ENCODE measurements at places on chromosomes 4 and X.
A peak's percentile ranks its signal among the peaks of the same experiment; 100 is the strongest.

GRCh38 chr4:111127841-111128240 is 505.0 kb upstream of the PITX2 start:
- DNase-seq: no peak

- no peak for DNase-seq
Observed at GRCh38 chr4:88752076-88752463, 54.4 kb upstream of the NAP1L5 start.

- no peak for DNase-seq
Observed at GRCh38 chrX:30212172-30212571, 3.2 kb upstream of the MAGEB2 start.

GRCh38 chr4:9765091-9765490 is 16.3 kb upstream of the DRD5 start:
- no peak for DNase-seq

GRCh38 chr4:101693842-101694398 is 96.6 kb upstream of the BANK1 start:
- DNase-seq: no peak

- no peak for DNase-seq
Observed at GRCh38 chr4:67051000-67051789, 494.1 kb downstream of the CENPC start.

DNA sequence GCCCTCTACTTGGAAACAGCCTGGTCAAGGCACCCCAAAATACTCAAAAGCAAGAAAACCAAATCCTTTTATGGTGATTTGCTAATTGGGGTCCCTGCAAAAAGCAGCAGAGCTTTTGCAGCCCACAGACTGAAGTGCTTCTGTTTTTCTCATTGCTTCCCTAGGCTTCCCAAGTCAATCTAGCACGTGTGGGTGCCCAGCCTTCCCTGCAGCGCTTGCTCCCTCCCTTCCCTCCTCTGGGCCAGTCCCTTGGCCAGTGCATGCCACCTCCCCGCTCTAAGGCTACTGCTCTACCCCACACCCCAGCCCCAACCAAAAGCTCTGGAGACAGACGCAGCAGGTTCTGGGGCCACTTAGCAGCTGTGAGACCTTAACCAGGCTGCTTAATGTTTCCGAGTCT is 53.6 kb downstream of the ANAPC4 start:
- DNase-seq: no peak

DNA sequence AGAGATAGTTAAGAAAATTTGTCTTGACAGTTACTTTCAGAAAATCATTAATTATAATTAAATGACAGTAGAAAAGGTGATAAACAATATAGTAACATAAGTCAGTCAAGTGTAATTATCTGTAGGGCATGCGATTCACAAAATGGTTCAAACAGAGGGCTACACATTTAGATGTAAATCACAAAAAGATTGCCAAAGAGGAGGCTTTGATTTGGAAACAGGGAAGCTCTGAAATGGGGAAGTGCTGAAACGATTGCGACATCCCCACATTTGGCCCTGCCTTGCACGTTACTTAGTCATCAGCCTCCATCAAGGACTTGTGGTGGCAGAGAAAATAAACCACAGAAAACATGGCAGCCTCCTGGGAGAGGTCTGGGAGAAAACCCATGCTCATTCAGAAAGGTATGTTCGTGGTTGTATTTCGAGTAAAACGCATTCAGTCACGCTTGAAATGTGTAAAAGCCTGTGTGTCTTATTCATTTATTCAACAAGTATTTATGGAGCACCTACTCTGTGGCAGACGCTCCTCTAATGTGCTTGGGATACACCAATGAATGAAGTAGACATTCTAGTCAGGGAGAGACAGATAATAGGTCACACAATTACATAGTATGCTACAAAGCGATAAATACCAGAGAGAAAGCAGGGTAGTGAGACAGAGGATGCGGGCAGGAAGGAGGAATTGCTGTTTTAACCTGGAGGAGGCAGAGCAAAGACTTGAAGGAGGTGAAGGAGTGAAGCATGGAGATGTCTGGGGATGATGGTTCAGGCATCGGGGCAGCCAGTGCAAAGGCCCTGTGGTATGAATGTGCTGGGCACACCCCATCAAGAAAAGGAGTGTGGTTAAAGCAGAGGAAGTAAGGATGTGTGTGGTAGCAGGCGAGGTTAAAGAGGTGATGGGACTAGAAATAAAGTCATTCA is 7.8 kb downstream of the RBM47 start:
- peak; percentile 57 for DNase-seq

Data from T-helper 2 cell treated with Interferon-gamma antibody and Interleukin-4, amounts not matched to agents 5 μg/mL and 100 μg/mL, for 36 hours (primary cell).